ENCODE measurements at places on chromosomes 12 and 14. TPM values are rescaled to one million over a fixed set of nuclear protein-coding genes. Genes with fewer than 3 reads are reported as not detected.

Gene C1S
- total RNA-seq = 146 TPM

Gene ITGB7
- total RNA-seq = under 0.01 TPM

Gene GLS2
- total RNA-seq = not detected

DNA sequence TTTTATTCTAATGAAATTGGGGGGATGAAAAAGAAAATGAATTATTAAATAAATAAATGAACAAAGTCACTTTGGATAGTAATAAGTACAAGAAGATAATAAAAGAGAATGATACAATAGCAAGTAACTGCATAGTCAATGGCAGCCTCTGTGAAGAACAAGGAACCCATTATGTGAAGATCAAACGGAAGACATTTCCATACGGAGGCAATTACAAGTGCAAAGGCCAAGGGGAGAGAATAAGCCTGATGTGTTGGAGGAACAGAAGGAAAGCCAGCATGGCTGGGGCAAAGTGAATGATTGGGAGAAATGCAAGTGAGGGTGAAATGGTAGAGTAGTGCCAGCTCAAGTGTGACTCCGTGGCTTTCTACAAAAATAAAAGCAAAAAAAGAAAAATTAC is 43.9 kb upstream of the CHPT1 start:
- DNase-seq = no peak

GRCh38 chr14:100640471-100641273 is 53.5 kb upstream of the BEGAIN start:
- DNase-seq = no peak

DNA sequence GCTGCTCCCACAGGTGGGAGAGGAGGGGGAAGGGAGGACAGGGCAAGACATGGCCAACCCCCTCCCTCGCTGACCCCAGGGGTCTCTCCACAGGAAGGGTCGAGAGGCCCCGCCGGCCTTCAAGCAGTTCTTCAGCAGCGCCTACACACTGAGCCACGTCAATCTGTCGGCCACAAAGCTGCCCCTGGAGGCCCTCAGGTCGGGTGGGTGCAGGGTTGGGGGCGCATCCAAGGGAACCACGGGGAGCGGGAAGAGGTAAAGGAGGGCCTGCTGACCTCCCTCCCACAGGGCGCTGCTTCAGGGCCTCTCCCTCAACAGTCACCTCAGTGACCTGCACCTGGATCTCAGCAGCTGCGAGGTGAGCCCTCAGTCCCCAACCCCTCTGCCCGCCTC is 6.1 kb downstream of the CARMIL3 start:
- DNase-seq = no peak

DNA sequence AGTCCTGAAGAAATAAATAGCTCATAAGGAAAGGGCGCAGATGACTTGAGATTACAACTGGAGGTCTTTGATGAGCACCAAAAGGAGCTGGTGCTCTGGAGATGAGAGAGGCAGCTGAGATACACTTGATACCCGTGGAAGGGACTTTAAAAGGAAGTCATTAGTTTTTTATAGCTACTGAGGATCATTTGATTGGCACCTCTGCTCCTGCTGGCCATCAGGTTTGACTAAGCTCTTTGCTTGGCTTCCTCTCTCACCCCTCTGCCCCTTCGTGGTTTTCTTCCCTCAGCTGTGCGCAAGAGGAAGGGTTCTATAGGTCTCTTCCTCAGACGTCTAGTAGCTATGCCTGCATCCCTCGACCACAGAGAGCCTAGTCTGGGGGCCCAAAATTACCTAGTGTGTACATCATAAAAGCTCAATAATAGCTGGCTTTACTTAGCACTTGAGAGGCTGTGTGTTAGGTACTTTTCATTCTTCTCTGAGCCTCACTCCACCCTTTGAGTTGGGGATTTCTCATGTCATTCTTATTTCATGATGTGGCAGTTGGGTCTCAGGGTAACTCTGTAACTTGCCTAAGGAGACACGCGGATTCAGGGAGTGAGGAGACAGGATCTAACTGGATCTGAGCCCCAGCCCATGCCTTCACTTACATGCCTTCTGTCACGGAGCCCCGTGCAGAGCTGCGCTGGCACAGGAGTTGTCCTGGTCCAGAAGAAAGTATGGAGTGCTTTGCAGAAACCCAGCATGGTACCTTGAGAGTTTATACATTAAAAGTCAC is 68.4 kb upstream of the ASPG start:
- no peak for DNase-seq

DNA sequence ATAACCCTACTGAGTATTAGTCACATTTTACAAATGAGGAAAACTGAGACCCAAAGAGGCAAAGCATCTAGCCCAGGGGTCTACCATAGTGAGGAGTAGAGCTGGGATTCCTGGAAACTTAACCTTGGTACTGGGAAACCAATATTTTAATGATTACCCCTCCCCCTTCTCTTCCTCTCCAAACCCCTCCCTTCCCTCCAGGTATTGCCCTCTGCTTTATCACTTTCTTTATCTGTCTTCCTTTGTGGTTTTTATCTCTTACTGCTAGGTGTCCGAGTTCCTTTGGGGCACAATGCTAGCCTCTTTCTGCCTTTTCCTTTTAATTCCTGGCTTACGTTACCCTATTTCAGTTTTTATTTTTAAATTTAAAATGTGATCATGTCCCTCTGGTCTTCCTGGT is 2.8 kb downstream of the GABARAPL1 start:
- no peak for DNase-seq

DNA sequence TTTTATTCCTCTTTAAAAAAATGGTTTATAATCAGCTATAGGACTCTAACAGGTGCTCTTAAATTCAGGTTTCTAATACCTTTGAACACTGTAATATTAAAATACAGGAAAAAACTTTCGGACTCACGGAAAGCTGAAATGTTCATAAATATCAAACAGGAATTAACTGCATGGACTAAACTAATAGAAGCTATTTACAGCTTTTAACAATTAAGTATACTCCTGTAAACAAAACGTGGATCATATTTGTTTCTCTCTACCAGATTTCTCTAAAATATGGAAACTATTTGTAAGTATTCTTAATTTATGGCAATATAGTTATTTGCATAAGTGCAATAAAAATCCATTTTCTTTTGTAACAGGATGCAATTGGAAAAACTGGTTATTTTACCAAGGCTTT is 108.9 kb upstream of the RESF1 start:
- no peak for DNase-seq

DNA sequence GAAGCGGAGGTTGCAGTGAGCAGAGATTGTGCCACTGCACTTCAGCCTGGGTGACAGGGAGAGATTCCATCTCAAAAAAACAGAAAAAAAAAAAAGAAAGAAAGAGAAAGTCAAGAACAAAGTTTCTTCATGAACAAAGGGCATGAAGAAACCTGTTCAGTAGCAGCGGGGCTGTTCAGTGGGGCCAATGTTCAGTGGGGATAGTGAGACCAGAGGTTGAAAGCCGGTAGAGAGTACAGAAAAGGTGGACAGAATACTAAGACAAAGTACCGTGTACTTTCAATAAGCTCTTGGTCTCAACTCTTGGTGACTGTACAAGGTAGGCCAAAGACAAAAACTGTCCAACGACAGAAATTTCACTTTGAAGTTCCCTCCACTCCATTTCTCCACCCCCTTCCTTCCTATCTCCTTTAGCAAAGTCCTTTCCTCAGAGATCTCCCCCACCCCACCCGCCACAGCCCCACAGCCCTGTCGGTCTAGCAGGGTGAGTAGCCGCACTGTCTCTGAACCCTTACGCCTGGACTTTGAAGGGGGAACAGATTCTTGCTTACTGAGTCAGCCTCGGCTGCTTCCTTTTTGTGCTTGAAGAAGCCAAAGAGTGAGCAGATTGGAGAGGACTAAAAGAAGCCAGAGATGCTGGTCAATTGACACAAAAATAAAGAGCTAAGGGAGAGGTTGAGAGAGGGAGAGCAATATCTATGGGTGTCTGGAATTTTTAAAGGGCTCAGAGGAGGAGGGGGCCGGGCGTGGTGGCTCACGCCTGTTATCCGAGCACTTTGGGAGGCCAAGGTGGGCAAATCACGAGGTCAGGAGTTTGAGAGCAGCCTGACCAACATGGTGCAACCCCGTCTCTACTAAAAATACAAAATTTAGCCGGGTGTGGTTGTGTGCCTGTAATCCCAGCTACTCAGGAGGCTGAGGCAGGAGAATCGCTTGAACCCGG is 44.2 kb upstream of the FOS start:
- DNase-seq = peak; percentile 89
